CD4-positive, alpha-beta T cell treated with Interleukin-4 for 1 hour (primary cell): ENCODE measurements at places on chromosomes 4 and X.
A peak's percentile ranks its signal among the peaks of the same experiment; 100 is the strongest.

DNA sequence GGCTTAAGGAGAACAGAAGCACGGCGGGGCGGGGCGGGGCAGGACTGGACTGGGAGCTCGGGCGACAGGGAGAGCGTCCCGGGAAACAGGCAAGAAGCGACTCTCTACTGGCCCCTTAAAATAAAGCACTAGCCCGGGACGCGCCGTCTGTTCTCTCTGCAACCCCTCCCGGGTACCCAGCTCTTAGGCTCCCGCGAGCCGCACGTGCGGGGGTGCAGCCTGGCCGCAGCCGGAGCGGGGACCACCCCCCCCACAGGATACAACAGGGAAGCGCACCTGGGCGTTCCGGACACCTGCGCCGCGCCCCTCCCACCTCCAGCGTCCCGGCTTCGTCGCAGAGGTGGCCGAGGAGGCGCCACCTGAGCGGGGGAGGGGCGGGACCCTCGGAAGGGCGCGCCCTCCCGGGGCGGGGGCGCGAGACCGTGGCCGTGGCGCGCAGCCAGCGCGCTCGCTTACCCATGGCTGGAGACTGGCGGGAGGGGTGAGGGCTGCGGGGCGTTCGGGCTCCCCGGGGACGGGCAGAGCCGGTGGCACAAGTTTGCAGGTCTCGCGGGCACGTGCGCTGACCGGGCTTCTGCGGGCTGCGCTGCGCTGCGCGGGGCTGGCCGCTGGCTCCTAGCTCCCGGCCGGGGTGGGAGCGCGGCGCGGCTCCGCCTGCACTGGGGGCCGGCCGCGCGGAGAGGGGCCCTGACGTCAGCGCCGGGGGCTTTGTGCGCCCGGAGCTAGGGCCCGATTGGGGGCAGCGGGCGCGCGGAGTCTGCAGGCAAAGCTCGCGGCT lies 91.5 kb downstream of the GEMIN8 start:
- DNase-seq, result no peak

DNA sequence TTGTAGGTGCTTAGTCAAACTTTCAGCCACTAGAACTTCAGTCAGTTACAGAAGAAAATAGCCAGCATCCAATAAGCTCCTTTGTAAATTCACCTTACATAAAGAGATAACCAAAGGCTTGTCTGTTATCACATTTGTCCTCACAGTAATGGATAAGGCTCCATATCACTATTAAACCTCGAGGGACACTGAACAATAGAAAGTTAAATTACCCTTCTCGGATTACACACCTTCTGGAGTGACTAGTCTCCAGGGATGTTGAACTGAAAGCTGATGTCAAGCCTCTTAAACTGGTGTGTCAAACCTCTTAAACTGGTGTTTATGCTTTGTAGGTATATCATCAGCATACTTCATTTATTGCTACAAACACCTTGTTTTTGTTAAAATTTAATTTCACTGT lies 639.0 kb downstream of the CENPC start:
- DNase-seq, result no peak

DNA sequence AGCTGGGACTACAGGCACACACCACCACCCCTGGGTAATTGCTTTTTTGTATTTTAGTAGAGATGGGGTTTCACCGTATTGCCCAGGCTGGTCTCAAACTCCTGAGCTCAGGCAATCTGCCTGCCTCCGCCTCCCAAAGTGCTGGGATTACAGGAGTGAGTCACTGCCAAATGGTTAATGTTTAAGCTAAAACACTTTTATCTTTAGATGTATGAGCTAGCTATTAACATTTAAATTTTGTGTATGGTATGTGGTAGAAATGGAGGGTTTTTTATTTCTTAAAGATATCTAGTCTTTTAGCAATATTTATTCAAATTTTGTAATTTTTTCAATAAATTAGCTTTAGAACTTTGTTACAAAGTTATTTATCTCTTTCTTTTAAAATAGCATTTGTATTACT lies 1659.8 kb upstream of the ADGRL3 start:
- DNase-seq, result no peak

- DNase-seq, result no peak
Measured at GRCh38 chrX:17778997-17779396, 41.7 kb downstream of the SCML1 start.

GRCh38 chr4:29853833-29854232 lies 866.3 kb upstream of the PCDH7 start:
- no peak for DNase-seq

DNA sequence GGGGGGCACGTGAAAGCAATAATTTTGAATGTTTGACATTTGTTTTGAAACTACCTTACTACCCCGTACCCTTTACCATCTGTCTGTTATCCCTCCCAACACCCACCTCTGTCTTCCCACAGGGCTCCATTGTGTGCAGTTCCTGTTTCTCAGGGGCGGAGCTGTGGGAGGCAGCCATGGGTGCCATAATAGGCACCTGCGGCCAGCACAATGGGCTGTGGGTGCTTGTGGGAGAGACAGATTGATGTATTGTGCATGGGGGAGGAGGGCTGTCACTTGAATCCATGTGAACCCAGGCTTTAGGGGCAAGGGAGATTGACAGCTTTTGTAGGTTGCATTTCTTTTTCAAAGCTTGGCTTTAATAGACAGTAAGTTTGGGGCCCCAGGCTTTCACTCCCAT lies 122.6 kb upstream of the CXorf66 start:
- DNase-seq, result no peak

GRCh38 chr4:175827516-175827915 lies 15.5 kb upstream of the GPM6A start:
- no peak for DNase-seq

DNA sequence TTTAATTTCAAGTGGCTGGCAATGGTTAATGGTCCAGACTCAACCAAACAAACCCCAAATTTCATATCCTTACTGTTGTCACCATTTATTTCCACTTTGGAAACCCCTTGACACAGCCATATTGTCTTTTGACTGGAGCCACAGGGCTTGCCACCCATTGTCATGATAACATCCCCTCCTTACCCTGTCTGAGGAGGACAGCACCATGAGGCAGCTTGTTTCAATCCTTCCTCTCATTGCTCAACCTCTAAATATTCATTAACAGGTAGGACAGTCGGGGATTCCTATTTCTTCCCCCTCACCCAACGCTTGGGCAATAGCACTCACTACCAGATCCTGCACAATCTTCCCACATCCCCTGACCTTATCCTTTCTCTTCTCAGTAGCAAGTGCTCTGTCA lies 92.1 kb downstream of the CEP135 start:
- DNase-seq, result no peak

- DNase-seq, result no peak
Measured at GRCh38 chrX:45202171-45202570, 1.5 kb upstream of the DIPK2B start.

DNA sequence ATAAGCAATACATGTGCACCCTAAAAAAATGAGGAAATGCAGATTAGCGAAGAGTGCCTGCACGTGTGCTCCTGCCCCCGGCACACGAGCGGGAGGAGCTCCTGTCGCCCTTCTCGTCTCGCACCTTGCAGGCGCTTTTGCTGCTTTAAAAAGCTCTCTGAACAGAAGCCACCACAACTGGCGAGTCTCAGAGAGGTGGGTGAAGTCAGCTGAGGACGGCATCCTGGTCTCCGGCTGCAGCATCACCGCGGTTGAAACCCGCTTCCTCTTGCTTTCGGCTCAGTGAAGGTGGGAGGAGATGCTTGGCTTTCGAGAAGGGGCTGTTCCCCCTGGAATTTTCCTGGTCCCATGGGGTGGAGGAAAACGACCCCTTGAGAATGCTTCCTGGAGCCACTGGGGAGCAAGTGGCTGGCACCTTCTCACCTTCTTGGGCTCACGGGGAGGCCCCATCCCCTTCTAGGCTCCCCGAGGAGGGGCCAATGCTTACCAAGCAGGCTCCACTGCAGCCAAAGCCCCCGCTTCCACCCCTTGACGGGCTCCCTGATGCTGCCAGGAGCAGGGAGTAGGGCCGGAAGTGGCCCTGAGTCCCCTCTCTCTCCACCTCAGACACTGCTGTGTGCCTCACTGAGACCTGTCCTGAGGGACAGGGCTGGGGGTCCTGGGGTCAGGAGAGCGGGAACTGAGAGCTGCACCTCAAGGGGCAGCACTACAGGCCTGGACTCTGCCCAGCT lies 29.2 kb upstream of the MXD4 start:
- DNase-seq, result peak; percentile 82

DNA sequence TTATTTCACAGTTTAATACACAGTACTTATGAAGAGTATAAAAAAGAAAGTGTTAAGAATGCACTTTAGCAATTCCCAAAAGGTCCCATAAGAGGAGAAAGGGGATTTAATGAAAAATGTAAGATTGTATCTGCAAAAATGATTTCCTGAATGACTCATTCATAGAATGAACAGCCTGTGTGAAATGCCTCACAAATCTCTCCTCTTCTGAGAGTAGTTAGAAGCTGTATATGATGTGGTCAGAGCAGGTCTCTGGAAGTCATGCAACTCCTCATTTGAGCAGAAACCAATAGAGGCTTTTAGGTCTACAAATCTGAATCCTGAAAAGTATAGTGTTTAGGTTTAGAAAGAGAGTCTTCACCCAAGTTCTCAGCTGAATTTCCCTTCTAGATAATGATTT lies 381.3 kb upstream of the INTU start:
- no peak for DNase-seq

GRCh38 chr4:86452924-86453531 lies 93.2 kb upstream of the MAPK10 start:
- no peak for DNase-seq

DNA sequence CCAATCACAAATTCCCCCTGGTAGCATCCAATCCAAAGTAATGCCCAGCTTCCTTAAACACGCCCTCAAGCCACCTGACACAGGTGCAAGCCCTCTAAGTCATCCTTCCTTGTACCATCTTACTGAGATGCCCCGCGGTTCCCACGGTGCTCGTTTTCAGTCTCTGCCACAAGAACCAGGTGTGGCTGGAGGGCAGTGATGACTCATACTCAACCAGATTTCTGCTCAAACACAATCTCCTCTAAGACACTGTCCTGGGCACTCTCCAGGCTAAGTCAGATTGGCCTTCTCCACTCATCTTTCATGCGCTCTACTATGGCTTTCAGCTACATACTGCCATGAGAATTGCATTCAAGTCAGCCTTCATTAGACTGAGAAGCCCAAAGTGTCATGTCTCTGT lies 3.5 kb downstream of the SH3KBP1 start:
- no peak for DNase-seq
